Right hindlimb (tissue), 1 donor: ENCODE measurements at places on chromosomes 11 and 22.

DNA sequence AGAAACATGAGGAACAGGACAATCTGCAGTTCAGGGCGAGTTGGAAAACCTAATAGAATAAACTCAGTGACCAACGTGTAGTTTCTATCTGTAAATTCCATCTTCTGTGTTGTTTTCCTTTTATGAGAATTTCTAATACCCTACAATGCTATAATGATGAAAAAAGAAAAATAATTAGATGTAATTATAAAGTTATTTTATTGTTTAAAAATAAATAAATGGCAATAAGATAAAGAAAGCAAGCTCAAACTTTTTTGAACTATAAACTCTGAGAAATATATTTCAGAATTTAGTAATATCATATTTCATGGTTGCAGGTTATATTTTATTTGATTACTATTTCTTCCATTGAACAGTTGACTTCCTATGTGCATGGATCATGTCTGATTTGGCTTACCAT is at the start of gene OR5I1:
Gene OR5I1, minus strand, starts transcription at position 101 of the 400 bp plus-strand sequence. Its CDS starts 0 bp downstream, at position 101.
- DNase-seq = no peak

DNA sequence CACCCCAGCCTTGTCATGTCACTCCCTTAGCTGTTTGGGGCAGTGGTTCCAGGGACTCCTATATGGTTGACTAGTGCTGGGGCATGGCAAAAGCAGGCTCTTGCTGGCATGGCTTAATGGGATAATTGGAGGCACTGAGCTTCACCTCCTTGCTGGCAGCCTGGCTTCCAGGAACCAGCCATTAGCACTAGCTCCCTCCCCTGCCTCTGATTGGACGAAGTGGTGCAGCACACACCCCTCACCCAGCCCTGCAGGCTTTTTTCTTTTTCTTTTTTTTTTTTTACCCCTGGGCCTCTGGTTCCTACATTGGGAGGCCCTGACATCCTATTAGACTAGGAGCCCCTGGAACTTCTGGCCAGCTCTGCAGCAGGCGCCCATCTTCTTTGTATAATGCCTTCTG is 18.6 kb downstream of the PHLDB1 start:
- no peak for DNase-seq

DNA sequence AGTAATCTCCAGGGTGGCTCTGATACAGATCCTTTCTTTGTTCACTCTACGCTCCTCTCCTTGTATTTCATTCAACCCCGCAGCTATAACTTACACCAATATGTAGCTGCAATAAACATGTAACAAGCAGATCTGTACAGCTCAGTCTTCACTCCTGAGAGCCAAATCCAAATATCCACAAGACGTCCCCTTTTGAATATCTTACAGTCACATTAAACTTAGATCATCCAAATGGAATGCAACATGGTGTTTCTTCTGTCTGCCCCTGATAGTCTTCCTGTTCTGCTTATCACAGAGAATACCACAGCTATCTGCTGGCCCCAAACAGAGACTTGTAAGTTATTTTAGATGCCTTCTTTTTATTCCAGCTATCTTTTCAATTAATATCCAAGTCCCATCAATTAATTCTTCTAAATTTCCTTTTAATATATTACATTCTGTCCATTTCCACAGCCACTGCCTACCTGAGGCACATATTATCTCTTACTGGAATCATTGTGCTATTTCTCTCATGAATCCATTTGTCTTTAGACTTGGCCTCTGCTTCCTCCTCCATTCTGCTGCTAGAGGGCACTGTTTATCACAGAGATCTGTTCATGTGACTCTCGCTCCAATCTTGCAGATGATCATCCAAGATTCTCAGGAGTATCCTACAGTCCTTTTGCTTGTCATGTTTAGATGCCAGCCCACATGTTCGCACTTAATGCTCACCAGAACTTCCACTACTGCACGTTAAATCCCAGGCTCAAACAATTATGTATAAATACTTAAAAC is 908.6 kb downstream of the NTM start:
- DNase-seq = no peak

- DNase-seq = no peak
Observed at GRCh38 chr11:65502555-65503367, 3.9 kb downstream of the MALAT1 start.

DNA sequence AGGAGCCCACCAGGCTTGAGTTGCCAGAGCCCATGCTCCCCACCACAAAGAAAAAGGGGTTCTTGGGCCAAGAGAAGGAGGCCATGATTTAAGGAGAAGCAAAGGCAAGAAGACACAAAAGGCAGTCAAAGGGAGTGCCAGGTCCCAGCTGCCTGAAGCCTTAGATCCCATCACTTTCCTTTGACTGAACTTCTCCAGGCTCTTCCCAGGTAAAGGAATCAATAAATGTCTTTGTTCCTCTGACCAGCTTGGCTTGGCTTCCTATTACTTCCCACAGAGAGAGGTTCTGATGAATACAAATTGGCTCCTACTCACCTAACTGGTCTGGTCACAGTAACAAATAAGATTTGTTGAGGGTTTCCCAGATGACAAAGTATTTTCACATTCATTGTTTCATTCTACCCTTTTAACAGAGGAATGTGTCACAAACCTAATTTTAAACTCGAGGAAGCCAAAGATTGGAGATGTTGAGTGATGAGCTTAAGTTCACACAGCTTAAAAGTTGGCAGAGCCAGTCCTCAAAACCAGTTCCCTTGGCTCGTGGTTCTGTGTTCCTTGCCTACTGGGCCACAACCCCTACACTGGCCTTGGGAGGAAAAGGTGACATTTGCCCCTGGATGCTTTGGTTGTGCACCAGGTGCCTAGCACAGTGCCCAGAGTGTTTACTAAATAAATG is 96.4 kb upstream of the SESN3 start:
- DNase-seq = no peak

DNA sequence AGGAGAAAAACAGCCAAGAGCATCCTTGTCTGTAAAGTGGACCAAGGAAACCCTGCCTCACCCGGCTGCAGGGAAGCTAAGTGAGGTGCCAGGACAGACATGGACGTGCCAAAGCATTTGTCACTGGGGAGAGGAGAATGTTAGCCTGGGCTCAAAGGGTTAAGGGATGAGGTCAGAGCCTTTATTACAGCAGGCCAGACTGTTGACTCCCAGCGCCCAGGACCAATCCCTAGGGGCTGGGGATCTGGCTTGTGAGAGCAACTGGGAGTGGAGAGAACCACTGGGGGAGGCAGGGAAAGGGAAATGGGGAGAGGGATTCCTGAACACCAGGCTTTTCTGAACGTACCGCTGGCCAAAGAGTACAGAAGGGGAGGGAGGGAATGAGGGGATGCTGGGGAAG is 2.6 kb downstream of the CHRM1 start:
- no peak for DNase-seq
